Chondrocyte (in vitro differentiated cells): ENCODE measurements at places on chromosomes 1 and 21. TPM values are rescaled to one million over a fixed set of nuclear protein-coding genes. Genes with fewer than 3 reads are reported as not detected.

DNA sequence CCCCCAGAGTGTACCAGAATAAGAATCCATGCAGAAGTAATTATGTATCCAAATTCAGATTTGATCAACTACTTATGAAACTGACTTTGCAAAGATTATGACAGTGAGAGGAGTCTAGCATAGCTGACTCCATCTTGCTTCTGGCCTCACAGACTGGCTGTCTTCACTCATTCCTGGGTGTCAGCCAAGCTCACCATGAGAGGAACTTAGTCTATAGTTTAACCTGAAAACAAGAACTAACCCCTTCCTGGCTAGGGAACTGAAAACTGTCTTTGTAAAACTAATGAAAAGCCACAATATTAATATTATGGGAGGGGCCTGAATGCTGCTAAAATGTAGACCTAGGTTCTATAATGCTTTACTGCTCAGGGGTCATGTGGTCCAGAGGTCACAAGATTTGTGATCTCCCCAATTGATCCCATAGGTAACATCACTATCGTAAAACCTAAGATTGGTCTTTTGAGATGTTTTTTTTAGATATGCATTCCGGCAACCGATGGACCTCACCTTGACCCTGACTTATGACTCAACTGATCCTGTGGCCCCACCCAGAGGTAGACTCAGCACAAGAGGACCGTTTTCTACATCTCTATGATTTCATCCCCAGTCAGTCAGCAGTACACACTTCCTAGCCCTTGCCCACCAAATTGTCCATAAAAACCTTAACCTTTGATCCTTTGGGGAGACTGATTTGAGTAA, 55.2 kb downstream of the ATP1B1 start:
- no peak for DNase-seq

GRCh38 chr1:183289051-183289496, 103.0 kb downstream of the LAMC2 start:
- no peak for DNase-seq

- no peak for DNase-seq
Measured at GRCh38 chr1:231597971-231598370, 28.6 kb upstream of the DISC1 start.

GRCh38 chr1:58573138-58573537, 3.9 kb downstream of the TACSTD2 start:
- no peak for DNase-seq

GRCh38 chr1:14732728-14733047, 134.2 kb downstream of the KAZN start:
- no peak for DNase-seq

GRCh38 chr1:14167884-14168283, 430.6 kb upstream of the KAZN start:
- DNase-seq = no peak

DNA sequence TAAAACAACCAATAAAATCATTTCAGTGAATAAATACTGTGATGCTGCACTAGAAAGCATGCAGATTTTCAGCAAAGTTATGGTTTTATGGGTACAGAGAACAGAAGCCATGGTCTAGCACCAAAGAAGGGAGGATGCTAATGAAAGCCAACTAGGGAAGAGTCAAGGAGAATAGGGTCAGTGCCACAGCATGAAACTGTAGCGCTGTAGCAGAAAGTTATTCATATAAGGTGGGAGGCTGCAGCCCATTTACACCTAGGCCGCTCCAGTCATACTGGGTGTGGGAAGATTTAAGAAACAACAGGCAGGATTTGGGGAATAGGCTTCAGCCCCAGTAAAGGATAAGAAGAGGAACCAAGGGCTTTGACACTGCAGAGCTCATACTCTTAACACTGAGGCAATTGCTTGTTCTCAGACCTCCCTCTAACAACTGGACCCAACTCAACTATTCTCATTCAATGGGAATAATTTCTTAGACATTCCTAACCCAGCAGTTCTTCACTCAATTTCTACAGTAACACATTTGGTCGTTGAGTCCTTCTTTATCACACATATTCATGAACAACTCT, 4.4 kb downstream of the IFI16 start:
- DNase-seq = no peak

DNA sequence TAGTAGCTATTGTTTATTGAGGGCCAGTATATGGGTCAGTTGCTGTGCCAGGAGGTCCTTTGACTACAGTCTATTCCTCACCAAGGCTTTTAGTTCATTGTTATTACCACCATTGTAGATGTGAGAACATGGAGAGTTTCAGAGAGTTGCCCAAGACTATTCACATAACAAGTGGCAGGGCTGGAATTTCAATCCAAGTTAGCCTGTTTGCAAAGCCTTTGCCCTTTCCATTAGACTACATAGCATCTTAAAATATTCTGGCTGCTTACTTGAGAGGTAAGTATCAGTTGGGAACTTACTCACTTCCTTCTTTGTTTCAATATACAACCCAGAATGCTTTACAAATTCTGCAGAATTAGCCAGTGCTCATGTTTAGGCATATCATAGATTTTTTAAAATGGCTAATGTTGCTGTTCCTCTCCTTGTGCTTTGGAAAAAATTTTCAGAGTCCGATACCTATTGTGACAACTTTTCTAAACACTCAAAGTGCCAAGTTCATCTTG, 141.2 kb downstream of the FGGY start:
- no peak for DNase-seq

DNA sequence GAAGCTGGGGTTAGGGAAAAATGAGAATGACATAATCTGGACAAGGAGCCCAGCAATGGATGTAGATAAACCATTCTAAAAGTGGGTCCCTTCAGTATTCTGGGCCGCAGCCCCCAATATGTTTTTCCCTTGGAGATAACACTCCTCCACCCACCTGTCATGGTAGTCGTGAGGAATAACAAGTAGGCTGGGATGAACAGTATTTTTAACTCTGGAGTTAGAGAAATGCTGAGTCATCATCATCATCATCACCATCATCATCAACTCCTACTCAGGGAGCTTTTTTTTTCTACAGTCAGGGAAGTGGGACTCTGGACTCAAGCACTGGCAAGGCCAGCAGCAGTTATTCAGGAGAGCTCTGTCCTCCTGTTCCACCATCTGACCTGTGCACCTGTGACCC, 12.8 kb downstream of the CADM3 start:
- no peak for DNase-seq

GRCh38 chr1:64834734-64835133, 89.9 kb downstream of the RAVER2 start:
- DNase-seq = no peak

DNA sequence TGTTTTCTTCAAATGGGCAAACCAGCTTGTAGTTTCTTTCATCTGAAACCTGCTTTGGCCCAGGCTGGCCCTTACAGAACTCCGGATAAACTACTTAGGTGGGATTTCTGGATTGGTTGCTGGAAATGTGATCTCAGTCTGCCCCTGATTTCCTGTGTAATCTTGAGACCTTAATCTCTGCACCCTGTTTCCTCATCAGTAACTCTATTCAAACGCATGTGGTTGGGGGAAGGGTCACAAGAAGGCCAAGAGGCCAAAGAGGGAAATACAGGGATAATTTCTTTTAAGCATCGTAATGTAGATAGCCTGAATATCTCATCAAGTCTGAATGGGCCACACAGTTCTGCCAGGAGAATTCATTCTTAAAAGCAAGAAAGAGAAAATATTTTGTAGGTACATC, 483.6 kb downstream of the LTN1 start:
- DNase-seq = no peak

GRCh38 chr1:18999359-18999758, 42.9 kb upstream of the IFFO2 start:
- no peak for DNase-seq

GRCh38 chr1:151135433-151136385, 10.7 kb downstream of the SEMA6C start:
- peak; percentile 48 for DNase-seq

DNA sequence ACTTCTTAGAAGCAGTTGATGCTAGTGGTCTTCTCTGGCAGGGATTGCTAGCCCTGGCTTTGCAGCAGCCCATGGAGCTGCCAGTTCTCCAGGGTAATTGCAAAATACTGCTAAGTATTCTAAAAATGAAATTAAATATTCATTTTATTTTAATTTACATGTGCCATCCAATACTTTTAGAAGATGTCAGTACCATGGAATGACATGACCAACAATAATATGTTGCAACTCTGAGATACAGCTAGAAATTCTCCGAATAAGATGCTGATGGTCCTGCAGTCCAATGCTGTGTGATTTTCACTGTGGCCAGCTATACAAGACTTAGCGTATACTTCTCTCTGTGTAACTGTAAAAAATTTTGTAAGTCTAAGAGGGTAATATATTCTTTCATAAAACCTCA, 20.0 kb upstream of the WARS2 start:
- DNase-seq = no peak

- DNase-seq = no peak
Measured at GRCh38 chr1:41712695-41713094, 206.0 kb downstream of the HIVEP3 start.

GRCh38 chr21:37032877-37033471, 26.5 kb downstream of the RIPPLY3 start:
- DNase-seq = no peak

- DNase-seq = no peak
Measured at GRCh38 chr1:210332233-210332632, 3.5 kb downstream of the HHAT start.

DNA sequence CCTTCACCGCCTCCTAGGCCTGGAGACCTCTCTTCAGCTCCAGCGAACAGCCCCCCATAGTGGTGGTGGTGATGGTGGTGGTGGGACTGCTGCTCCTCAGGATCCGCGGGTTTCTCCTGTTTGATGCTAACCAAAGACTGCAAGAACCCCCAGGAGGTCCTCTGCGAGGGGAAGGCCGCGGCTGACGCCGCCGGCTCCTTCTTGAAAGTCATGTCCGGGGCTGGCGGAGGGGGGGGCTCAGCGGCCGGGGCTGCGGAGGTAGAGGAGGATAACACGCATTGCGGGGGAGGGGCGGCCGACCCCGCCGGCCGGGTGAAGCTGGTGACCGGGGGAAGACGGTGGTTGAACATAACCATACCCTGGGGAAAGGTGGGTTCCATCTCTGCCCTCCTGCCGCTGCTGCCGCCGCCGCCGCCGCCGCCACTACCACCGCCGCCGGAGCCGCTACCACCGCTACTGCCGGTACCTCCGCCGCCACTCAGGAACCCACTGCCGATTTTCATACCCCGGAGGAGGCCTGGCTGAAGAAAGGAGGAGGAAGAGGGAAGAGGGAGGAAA, 554 bp downstream of the ZNF281 start:
- no peak for DNase-seq

GRCh38 chr1:154940651-154941194, 4.2 kb upstream of the PMVK start:
- DNase-seq = no peak

DNA sequence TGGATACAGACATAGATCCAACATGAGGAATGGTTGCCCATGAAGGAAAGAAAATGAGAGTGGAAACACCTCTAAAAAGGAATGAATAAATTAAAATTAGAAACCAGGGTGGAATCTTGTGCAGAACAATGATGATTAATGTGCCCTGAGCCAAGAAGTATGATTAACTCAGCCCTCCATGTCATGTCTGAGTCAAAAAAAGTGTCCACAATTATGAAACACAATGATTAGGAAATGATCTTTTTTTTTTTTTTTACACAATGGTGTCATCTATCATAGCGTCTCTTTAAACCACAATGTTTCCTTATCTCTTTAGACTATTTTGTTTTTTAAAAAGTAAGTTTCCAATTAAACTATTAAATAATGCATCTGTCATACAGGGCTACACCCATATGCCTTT, 78.9 kb upstream of the RAB4A start:
- DNase-seq = no peak

- no peak for DNase-seq
Measured at GRCh38 chr1:204817341-204817740, 53.3 kb upstream of the NFASC start.

DNA sequence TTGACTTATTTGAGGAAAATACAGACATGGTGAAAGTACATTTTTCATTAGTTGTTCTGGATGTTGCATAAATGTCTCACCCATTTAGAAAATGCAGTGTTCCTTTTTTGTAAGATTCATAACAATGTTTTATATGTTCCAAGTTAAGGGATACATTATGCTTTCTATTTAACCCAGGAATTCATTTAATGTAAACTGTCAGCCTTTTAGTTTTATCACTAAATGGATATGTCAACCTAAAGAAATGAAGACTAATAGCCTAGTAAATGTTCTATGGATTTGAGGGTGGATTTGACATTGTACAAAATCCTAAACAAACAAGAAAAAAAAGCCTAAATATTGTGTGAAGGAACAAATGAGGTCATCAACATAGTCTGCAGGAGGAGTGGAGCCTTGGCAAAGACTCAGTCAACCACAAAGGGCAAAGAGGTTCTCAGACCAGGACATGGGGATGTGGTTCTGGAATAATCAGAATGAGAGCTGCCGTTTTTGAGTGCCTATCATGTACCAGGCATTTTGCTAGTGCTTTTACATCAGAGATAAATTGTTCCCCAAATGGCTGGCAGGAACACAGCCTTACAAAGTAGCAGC, 8.8 kb upstream of the INSL5 start:
- DNase-seq = no peak

DNA sequence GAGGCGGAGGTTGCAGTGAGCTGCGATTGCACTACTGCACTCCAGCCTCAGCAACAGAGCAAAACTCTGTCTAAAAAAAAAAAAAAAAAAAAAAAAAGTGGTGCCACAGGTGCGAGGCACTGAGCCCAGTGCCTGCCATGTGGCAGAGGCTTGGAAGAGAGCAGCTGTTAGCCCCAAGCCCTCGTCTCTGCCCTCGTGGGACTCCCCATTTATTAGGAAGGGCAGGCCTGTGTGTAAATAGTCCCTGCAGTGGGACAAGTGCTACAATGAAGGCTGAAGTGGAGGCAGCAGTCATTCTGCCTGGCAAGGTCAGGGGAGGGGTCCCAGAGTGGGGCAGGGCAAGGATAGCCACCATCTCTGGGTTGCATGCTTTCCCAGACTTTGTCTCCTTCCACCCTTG, 6.5 kb downstream of the RPS6KA1 start:
- DNase-seq = no peak

GRCh38 chr1:12080156-12080555, 17.1 kb downstream of the TNFRSF8 start:
- peak; percentile 35 for DNase-seq

- no peak for DNase-seq
Measured at GRCh38 chr21:26758083-26758880, 86.9 kb downstream of the ADAMTS1 start.

- DNase-seq = no peak
Measured at GRCh38 chr1:32332290-32333079, 3.5 kb downstream of the MARCKSL1 start.

NECAP2 gene
- 49.1 to 53.4 TPM (median 51.7 TPM) in 3 replicates for total RNA-seq

DPT gene
- 11.3 to 30.2 TPM (median 13.0 TPM) in 3 replicates for total RNA-seq

HCRTR1 gene
- 0.21 to 0.45 TPM in 2 of 3 replicates, not detected in the other for total RNA-seq

FABP3 gene
- total RNA-seq = 51.8 to 83.8 TPM (median 81.4 TPM) in 3 replicates

NEGR1 gene
- total RNA-seq = 6.4 to 9.0 TPM (median 7.7 TPM) in 3 replicates

DNAH14 gene
- total RNA-seq = 15.3 to 28.1 TPM (median 16.0 TPM) in 3 replicates

LSS gene
- 93.2 to 110 TPM (median 107 TPM) in 3 replicates for total RNA-seq

CD48 gene
- total RNA-seq = not detected in 3 replicates

AJAP1 gene
- total RNA-seq = 0.73 TPM in 1 of 3 replicates, not detected in the others

ARHGAP30 gene
- total RNA-seq = not detected in 3 replicates

NHLH1 gene
- 0.17 to 0.18 TPM in 2 of 3 replicates, not detected in the other for total RNA-seq

MRPL9 gene
- 48.3 to 58.2 TPM (median 55.5 TPM) in 3 replicates for total RNA-seq

LZIC gene
- total RNA-seq = 26.1 to 28.4 TPM (median 26.1 TPM) in 3 replicates

TTF2 gene
- total RNA-seq = 16.3 to 21.4 TPM (median 16.4 TPM) in 3 replicates

ENAH gene
- total RNA-seq = 208 to 457 TPM (median 434 TPM) in 3 replicates
